ENCODE measurements at places on chromosomes 11 and 22.

DNA sequence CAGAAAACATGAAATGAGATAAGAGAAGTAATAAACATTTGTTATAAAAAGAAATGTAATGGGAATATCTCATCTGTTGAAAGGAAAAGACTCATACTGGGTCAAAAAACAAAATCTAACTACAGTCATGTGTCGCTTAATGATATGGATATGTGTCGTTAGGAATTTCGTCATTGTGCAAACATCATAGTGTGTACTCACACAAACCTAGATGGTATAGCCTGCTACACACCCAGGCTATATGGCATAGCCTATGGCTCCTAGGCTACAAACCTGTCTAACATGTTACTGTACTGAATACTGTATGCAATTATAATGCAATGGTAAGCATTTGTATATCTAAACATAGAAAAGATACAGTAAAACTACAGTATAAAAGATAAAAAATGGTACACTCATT lies 89.8 kb upstream of the ZC3H12C start:
- DNase-seq, result no peak

DNA sequence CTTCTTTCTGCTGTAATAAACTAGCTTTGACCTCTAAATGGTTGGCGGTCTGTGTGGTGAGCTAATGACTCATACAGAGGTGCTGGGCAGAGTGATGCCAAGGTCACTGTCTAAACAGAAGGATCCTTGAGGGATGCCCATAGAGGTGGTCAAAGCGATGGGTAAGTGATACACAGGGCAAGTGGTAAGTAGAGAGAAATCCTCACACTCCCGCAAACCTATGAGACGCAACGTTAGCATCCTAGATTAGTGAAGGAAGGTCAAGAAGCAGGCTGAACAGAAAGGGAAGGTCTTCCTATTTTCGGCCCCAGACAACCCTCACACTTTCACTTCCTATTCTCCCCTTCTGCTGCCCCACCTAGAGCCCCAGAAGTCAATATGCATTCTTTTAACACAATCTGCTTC lies 65.6 kb upstream of the SESN3 start:
- DNase-seq, result no peak

DNA sequence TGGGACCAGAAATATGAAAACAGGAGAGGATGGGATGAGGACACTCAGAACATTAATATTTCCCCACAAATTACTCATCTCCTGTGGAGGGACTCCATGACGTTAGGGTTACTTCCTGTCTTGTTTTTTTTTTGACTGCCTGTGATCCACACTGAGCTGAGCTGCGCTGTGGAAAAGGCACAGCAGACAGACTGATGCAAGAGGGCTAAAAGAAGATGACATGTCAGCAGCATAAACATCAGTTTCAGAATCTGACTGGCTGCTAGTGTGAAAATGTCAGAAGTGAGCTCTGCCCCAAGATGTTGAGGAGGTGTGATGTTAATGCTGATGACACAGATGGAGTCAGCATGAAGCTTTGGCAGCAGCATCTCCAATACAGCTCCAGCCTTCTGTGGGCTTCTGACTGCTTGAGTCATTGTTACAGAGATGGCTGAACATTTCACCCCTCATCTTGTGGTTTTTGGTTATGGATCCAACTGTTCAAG lies 286.8 kb downstream of the BLID start:
- peak; percentile 24 for DNase-seq

- DNase-seq, result no peak
These were observed 120.1 kb upstream of the SLC5A12 start for GRCh38 chr11:26841818-26842473.

GRCh38 chr22:40348025-40348658 lies 1.8 kb downstream of the ADSL start:
- peak; percentile 15 for DNase-seq

DNA sequence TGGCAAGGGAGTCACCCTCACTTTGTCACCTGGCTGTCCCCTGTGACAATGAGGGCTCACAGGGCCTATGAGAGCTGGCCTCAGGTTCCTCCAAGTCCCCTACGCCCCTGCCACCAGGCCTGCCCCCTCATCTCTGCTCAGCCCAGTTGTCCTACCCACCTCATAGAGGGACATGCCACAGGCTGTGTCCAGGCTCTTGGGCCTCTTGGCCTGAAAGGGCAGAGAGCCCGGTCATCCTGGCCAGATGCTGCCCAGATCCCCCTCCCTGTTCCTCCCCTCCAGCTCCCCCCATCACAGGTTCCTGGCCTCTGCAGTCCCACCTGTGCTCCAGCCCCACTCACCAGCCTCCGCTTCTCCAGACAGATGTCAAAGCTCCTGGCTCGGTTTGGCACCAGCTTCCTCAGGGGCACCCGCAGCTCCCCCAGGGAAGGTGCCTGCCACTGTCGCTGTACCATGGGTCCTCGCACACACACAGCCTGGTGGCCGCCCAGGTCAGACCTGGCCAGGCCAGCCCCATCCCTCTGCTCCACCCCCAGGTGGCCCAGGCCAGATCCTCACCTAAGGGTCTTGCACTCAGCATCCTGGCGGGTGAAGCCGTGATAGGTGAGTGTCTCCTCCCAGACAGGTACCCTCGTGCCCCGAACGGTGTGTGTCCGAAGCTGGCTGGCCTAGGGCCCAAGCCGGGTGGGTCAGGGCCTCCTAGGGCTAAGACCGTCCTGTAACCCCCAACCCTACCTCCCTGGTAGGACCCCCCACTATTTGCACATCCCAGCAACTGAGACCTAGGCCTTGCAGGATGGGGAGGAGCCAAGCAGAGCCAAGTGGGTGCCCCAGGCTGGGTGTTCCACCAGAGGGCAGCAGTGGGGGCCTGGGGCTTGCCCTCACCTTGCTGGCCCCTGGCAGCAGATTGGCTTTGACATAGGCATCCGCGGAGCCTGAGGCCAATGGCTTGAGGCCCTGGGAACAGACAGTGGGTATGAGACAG lies 8.3 kb downstream of the NDUFV1 start:
- no peak for DNase-seq

DNA sequence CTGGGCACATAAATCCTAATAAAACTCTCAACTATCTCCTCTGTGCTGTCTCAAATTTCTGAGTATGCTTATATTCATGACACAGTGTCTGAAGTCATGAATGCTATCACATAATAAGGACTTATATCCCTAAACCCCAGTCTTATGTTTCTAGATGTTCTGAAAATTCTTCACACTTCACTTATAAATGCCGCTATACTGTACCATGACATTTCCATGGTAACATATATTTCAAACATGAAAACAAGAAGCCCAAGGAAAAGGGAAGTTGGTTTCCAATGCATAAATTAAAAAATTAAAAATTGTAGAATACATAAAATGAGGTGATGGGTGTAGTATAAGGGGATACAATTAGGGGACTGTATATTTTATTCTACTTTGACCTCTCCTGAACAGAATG lies 11.7 kb downstream of the GVQW3 start:
- no peak for DNase-seq

DNA sequence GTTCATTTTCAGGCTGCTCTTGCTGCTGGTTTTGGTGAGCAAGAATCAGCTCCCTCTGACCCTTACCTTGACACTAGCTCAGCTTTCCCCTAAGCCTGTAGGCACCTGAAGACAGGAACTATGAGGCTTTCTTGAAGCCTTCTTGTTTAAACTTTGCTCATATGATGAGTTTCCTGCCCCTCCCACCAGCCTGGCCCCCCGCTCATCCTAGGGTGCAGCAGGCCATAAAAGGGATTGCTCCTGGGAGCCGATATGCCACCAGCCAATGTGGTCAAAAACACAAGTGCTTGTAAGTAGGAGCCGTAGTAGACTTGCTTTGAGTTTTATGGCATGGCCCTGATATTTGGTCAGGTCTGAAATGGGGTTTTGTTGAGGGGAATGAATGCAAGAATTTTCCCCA lies 164.7 kb downstream of the DSCAML1 start:
- DNase-seq, result no peak

DNA sequence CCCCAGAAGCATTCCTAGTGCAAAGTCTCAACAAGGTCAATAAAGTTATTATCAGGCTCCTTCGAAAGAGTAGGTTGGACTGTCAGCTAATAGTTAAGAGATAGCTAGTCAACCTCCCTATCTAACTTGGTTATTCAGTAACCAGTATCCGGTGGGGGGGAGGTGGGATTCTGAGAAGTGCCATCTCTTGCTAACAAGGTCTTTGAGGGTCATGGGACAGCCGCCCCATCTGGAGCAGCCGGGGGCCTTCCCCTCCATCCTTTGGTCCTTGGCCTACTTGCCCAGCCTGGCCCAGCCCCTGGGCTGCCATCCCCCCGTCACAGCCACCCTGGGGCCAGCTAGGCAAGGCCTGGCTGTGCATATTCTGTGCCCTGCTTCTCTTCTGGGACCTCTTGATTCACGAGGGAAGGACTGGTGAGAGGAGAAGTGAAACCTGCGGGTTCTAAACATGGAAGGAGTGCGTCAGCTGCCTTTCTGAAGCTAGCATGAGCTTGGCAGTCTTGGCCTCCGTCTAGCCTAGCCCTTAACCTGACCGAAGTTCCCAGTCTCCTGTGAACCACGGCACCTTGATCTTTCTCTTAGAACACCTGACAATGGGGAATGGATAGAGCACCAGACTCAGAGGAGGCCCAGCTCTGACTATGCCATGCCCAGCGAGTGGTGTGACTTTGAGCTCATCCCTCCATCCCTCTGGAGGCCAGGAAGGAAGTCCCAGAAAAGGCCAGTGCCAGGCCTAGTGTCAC lies 9.3 kb downstream of the SLC37A2 start:
- no peak for DNase-seq

GRCh38 chr11:125299821-125300220 lies 135.3 kb downstream of the PKNOX2 start:
- no peak for DNase-seq

DNA sequence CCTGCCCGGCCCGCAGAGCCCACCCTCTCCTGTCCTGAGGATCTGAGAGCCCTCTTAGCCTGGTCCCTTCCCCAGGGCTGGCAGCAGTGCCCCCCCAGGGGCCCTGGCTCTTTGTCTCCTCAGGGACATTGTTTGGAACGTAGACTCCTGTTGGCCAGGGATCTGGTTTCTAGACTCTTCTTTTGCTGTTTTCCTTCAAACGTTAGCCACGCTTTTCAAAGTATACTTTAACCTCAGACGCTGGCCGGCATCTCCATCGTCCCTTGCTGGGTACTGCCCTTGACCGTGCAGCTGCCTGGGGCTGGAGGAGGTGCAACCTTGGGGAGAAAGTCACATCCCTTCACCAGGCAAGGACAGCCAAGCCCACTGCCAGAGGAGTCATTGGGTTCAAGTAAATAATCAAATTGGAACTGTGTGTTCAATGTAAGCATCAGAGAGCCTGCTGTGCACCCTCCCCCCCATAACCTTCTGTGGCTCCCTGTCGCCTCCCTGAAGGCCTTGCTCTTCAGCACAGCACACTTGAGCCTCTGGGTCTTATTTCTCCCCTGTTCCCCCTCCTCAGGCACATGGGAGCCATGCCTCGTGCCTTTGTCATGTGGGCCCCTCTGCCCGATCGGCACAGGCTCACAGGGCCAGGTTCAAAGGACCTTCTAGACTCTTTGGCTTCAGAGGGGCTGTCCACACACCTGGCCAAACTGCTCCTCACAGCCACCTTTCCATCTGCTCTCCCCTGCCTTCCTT lies 21.8 kb upstream of the WNT7B start:
- DNase-seq, result no peak

DNA sequence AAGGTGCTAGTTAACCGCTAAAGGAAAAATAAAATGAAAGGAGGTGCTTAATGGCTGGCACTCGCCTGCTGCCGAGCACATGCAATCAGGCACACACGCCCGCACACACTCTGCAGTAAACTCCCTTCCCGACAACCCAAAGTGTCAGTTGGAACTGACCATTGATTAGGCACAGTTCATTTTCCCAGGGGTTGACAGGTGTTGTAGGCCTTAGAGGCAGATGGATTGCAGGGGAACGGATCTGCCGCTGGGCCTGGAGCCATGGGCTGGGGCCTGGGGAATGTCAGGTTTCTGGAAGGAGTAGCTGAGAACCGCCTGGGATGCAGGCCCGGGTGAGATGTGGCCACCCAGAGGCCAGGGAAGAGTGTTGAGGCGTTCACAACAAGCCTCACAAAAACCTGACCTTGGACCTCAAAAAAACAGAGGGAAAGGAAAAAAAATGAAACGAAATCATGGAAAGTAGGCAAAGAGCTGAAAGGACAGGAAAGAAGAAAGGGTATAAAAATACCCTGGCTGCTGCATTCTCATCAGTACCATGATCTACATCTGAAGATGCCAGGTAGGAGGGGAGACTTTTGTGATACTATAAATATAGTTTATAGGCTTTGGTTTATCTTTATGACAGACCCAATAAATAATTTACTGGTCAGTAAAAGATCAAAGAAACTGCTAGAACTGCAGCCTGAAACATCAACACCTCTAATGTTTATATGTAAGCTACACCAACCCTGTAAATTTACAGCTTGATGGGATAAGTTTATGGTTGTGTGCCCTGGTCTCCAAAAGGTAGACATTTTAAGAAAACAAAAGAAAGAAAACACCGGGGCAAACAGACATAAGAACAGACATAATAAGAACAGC lies 313.4 kb downstream of the BUD13 start:
- DNase-seq, result no peak

GRCh38 chr11:82719361-82720105 lies 14.1 kb downstream of the FAM181B start:
- DNase-seq, result peak; percentile 37

All from anterior cingulate cortex (tissue), 58 donors.